GM04503 (cell line): ENCODE measurements at places on chromosomes 7 and 10.
A peak's percentile ranks its signal among the peaks of the same experiment; 100 is the strongest.

GRCh38 chr10:77070346-77070745 lies 567.3 kb downstream of the KCNMA1 start:
- DNase-seq = no peak

DNA sequence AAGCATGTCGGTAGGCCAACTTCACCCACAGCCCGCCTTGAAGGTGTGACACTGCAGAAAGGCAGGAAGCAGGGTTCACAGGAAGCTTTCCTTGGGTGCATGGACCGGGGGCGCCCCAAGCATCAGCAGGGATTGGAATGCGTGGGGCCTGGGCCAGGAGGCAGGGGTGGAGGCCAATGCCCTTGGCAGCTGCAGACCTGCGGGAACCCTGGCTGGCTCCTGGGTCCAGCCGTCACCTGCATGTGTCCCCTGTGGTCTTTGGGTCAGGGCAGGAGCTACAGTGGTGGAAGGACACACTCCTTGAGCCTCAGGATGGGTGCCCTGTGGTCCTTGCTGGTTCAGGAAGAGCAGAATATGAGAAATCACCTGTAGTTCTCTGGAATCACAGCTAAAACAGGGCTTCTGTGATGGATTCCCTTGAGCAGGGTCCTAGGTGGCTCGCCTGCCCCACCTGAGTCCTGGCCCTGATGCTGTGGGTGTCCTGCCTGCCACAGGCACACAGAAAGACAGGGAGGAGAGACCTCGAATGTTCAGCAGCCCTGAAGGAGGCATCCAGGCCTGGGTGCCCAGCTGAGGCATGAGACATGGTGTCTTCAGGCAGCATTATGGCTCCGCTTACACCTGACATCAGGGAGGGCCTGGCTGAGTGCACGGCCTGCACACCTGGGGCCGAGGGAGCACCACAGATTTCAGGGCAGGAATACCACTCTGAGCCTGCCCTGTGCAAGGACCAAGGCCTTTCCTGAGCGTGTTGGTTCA lies 15.1 kb downstream of the ANTXRL start:
- DNase-seq = no peak

GRCh38 chr7:155804431-155804831 lies 7.8 kb downstream of the SHH start:
- DNase-seq = no peak

GRCh38 chr10:6204063-6204340 lies 1.3 kb downstream of the PFKFB3 start:
- DNase-seq = no peak

- DNase-seq = no peak
Measured at GRCh38 chr7:156665101-156665500, 24.5 kb downstream of the RNF32 start.

- no peak for DNase-seq
Measured at GRCh38 chr10:24213266-24213665, 4.3 kb downstream of the KIAA1217 start.

GRCh38 chr10:114223066-114223465 lies 16.0 kb upstream of the VWA2 start:
- no peak for DNase-seq

DNA sequence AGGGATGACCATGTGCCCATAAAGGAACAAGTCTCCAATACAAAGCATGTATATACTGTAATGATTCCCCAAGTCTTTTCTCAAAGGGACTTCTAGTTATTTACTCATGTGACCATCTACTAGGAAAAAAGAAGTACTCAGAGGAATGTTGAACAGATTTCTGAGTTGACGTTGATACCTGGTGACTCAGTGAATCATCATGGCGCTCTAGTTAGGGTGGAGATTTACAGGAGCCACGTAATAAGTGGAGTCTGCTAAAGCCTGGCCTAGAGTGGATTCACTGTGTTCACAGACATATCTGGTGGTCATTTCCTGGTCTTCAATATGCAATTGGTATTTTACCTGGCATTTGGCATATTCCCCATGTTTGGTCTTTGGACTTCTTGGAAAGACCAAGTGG lies 302.2 kb upstream of the CACNA2D1 start:
- DNase-seq = no peak

DNA sequence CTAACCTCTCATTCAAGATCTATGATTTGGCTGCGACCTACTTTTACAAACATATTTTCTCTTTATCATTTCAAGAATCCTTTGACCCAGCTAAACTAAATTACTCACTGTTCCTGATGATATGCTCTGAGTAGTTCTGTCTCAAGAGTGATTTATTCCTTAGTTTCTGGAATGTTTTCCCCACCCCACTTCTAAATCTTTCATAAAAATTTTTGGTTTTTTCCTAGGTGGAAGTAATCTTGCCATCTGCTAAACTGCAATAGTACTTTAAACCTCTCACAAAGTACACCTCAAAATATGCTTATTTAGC lies 170.8 kb downstream of the DNAJC1 start:
- no peak for DNase-seq

DNA sequence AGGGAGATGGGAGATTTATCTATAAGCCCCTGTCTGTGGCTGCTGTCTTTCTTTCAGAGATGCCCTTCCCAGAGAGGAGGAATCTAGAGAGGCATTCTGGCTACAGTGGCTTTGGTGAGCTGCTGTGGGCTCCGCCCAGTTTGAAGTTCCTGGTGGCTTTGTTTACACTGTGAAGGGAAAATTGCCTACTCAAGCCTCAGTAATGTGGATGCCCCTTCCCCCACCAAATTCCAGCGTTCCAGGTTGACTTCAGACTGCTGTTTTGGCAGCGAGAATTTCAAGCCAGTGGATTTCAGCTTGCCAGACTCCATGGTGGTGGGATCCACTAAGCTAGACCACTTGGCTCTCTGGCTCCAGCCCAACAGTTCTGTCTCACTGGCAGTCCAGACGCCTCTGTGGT lies 951.6 kb downstream of the CCSER2 start:
- DNase-seq = no peak

DNA sequence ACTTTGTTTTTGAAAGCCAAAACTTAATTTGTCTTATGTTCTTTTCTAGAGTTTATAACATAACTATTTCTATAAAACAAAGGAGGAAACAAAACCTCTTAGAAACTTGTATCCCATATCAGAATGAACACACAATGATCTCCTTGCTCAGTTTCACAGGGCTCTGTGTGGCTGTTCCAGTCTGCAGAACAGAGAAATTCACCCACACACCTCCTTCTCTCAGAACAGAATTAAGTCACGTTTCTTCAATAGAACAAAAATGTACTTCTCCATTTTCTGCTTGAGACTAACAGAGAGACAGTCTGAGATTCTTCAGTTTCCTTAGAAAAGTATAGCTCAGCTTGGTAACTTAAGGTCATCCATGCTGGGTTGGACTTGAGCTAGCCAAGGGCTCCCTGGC lies 15.8 kb upstream of the DOCK1 start:
- DNase-seq = no peak

GRCh38 chr10:31390804-31391203 lies 71.8 kb downstream of the ZEB1 start:
- DNase-seq = no peak

DNA sequence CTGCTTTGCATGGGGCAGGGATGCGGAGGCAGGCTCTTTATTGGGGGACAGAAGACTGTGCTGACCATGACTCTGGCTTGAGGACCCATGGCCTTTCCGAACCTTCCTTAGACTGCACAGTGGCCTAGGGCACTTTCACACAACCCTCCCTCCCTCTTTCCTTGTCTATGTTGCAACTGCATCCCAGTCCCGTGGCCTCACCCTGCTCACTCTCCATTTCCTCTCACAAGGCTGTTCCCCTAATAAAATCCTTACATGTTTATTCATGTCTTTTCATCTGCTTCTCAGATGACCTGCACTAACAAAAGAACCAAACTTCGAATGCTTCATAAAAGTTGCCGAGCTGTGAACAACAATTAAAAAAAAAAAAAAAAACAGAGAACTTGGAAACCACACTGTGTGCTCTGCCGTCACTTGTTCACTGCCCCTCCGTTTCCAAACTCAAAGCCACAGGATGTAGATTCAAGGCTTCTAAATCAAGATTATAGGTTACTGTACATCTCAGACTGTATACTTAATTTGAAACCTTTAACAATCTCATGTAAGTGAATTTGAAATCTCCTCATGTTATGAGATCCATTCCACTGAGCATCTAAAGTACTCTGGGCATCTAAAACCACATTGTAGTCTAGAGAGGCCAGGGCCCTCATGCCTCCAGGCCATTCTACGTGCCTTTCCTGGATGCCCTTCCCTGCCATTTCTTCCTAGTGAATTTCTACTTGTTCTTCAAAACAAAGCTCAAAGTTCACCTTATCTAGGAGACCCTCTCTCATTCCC lies 265.9 kb downstream of the SNX13 start:
- DNase-seq = no peak

DNA sequence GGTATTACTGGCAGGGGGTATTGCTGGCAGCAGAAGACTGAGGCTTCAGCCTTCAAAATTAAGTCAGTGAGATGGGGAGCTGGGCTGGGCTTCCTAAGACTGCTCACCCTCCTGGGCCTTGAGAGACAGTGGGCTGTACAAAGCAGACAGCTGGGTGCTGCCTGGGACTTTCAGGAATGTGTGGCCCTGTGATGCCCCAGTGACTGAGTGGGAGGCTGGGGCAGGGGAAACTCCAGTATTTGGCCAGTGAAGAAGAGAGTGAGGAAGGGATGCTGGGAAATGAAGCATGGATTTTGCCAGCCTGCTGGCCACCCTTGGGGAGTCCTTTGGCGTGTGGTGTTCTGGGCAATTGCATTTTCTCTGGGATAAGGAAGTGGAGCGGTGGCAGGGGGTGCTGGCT lies 442 bp downstream of the ANKRD2 start:
- no peak for DNase-seq

DNA sequence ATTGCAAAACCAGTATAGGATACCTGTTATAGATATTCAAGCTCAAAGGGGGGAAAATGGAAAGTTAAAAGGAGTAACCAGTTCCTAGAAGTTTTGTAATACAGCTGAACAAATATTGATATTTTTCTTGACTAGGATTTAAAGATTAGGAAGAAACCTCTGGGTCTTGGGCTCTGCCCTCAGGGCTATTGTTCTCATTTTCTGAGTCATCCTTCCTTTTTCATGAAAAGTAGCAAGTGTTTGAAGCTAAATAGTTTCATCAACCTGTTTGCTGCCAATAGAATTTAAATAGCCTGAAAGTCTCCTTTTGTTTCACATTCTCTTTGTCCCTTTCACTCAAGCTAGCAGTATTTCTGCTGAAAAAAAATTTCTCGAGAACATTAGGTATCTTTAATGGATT lies 1061.1 kb upstream of the GHITM start:
- no peak for DNase-seq

DNA sequence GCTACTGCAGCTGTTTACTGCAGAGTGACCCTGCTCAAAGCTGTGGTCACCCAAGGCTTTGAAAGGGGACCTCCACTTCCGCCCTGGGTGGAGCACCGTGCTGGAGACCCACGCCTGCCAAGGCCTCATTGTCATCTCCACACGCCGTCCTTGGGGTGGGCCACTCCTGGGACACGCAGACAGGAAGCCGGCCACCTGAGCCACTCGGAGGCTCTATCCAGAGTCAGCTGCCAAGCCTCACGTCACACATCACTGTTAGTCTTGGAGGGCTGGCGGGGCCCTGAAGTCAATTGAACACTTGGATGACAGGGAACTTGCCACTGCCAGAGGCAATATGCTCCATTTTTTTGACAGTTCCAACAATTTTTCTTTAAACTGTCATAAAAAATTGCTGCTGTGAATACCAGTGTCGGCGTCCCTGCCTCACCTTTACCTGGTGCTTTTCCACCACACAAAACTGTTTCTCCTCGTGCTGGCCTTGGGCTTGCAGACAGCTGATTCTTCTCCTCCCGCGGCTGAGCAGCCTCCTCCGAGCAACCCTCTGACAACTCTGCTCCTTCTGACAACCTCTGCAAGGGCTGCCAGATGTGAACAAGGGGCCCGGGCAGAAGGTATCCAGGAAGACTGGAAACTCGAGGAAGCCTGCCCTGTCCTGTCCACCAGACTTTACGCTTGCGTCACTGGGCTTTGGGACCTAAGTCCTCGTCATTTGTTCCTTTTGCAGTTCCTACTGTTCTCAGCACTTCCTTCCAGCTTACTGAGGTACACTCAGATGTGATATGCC lies 81.9 kb downstream of the EGFR start:
- DNase-seq = no peak

- DNase-seq = no peak
Measured at GRCh38 chr7:154832557-154833138, 170.3 kb downstream of the PAXIP1 start.

GRCh38 chr10:48671914-48672595 lies 12.6 kb upstream of the WDFY4 start:
- no peak for DNase-seq

DNA sequence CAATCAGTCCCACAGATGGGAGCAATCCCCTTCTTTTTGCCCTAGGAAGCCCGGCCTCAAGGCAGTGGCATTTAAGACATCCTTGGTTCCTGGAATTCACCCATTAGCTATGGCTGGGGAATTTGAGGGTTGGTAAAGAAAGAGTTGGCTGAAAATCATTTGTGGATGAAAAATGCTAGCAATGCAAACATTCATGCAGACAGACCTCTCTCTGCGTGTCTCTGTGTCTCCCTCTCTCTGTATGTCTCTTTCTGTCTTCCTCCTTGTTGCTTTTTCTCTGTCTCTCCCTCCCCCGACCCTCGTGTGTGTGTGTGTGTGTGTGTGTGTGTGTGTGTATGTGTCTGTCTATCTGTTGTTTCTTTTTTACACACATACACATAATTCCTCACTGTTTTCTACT lies 19.4 kb downstream of the LDB3 start:
- peak; percentile 82 for DNase-seq

GRCh38 chr10:111705021-111705420 lies 478.5 kb downstream of the GPAM start:
- DNase-seq = peak; percentile 85

GRCh38 chr7:14195871-14196270 lies 206.4 kb upstream of the ETV1 start:
- DNase-seq = no peak

- no peak for DNase-seq
Measured at GRCh38 chr10:100637785-100638184, 102.0 kb downstream of the HIF1AN start.

DNA sequence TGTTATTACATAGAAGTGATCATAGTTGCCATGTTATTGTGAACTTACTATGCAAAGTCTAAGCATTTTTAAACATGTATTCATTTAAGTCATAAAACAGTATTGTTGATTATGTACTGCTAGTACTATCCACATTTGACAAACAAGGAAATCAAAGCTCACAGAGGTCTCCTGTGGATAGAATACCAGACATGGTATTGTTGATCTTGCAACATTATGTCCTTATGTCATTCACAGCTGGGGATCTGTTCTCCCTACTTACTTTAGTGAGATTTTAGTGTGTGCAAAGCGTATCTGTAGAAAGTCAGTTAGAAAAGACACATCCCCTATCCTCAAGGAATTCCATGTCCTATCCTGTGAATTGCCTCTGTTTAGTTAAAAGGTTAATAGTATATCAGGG lies 106.1 kb downstream of the SND1 start:
- DNase-seq = no peak

DNA sequence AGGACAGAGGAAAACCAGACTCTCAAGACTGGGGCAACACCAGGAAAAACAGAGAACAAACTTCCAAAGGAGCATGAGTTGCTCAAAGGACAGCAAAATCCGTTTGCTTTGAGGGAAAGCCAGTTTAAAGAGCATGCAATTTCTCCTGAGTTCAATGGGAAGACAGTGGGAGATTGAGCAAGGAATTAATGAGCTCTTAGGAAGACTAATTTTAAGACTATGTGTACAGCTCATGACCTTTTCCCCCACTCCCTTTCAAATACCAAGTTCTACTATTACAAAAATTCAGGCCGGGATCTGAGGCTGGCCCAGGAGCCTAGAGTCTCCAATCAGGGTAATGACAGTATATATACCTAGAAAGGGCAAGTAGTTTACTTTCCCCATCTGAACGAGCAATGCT lies 79.2 kb downstream of the EPDR1 start:
- no peak for DNase-seq

- no peak for DNase-seq
Measured at GRCh38 chr10:104267721-104268404, 1.1 kb upstream of the GSTO2 start.
